ENCODE measurements at places on chromosomes 7 and 10. TPM values are rescaled to one million over a fixed set of nuclear protein-coding genes. Genes with fewer than 3 reads are reported as not detected.

Gene EPHB6
- 0.31 TPM for total RNA-seq

Gene PHKG1
- 0.24 TPM for total RNA-seq

Gene RPEL1
- total RNA-seq: not detected

DNA sequence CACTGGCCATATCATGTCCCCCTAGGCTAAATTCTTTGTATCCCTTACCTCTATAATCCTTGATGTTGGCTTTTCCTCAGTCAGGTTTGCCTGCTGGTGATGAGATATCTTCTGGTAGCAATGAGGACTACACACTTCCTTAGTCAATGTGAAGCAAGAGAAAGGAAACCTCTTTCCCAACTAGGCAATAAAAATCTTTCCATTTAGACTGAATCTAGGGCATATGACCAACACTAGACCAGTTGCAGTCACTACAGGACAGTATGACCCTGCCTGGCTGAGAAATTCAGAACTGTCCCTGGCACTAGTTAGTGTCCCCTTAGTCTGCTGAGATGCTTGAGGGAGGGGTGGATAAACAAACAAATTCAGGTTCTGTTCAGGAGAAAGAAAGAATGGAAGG is 142.6 kb downstream of the RNLS start:
- H3K4me1 ChIP-seq: no peaks in the 10 kb centered on the region
- peaks cover 5% of the 10 kb centered on the region for H3K27me3 ChIP-seq
- no peak overlapping the region for H3K27ac ChIP-seq
- H3K4me3 ChIP-seq: no peak overlapping the region

Measured in chondrocyte (in vitro differentiated cells).